ENCODE measurements at places on chromosomes 6 and 20.

GRCh38 chr6:150238336-150238741 is 95.5 kb downstream of the PPP1R14C start:
- no peak for DNase-seq

- no peak for DNase-seq
These were observed 179.8 kb upstream of the NOX3 start for GRCh38 chr6:155635416-155635815.

DNA sequence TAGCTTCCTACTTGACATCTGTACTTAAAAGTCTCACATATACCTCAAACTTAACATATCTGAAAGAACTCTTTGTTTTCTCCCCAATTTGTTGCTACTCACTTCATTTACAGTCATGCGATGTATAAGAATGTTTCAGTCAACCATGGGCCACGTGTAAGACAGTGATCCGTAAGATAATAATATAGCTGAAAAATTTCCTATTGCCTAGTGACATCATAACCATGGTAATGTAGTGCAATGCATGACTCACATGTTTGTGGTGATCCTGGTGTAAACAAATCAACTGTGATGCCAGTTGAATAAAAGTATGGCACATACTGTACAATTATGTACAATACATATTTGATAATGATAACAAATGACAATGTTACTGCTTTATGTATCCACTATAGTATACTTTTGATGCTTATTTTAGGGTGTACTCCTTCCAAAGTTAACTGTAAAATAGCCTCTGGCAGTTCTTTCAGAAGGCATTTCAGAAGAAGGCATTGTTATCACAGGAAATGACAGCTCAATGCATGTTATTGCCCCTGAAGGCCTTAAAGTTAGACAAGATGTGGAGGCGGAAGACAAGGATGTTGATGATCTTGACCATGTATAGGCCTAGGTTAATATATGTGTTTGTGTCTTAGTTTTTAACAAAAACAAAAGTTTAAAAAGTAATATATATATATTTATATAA is 579.0 kb downstream of the EPHA7 start:
- DNase-seq = no peak

GRCh38 chr20:46378412-46379009 is 27.9 kb downstream of the ELMO2 start:
- no peak for DNase-seq

- peak; percentile 3 for DNase-seq
These were observed 131.8 kb upstream of the PROKR2 start for GRCh38 chr20:5448449-5449118.

GRCh38 chr6:514396-514978 is 122.9 kb downstream of the IRF4 start:
- no peak for DNase-seq

DNA sequence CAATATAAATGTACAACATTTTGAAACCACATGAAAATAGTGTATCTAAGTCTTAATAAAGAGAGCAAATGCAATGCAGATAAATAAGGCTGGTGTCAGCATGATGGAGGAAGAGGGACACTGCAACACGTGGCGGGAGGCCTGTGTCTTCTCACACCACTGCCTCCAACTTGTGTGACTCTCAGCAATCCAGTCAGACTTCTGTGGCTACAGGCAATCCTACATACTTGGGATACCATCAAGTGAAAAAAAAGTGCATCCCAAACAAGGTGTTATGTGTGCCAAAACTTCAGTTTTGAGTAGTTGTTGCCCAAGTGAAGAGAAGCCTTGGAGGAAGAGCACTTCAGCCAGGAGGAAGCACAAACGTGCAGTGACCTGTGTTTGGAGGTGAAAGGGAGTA is 68.6 kb downstream of the PKIB start:
- DNase-seq = no peak

DNA sequence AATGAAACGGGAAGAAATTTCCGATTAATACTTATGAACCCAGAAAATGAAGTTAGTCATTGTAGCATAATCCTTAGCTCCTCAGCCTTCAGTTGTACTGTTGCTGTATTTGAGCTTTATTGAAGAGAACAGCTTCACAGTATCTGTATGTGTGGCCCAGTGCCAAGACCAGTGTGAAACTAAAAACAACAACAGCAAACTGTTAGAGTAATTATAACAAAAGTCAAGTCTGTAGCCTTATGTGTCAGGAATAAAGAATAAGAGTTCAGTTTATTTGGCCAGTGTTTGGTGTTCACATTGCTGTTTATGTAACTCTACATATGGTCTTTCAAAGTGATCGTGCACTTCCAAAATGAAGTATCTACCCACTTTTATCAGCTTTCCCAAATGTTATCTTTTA is 70.9 kb downstream of the ARID1B start:
- no peak for DNase-seq

DNA sequence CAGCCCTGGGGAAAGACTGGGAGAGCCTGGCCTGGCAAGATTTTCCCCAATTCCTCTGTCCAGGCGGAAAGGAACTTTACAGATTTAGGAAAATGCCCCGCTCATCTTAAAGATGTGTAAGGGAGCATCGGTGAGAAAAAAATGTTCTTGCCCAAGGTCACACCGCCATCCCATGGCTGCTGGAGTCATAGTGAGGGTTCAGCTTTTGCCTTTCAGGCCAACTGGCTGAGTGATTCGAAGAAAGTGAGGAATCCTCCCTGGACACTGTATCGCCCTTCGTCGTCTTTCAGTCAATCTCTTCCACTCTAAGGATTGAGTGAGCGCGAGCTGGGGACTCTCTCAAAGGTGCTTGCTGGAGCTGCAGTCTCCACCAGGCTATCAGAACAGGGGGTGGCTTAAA is 1.4 kb downstream of the WFDC2 start:
- DNase-seq = no peak

- DNase-seq = no peak
These were observed 44.3 kb downstream of the KIAA1755 start for GRCh38 chr20:38216201-38216600.

GRCh38 chr6:118535176-118535844 is 12.8 kb upstream of the PLN start:
- DNase-seq = no peak

- no peak for DNase-seq
These were observed 241.1 kb downstream of the PREX1 start for GRCh38 chr20:48586730-48587129.

GRCh38 chr20:60838297-60838696 is 413.8 kb upstream of the CDH4 start:
- no peak for DNase-seq

DNA sequence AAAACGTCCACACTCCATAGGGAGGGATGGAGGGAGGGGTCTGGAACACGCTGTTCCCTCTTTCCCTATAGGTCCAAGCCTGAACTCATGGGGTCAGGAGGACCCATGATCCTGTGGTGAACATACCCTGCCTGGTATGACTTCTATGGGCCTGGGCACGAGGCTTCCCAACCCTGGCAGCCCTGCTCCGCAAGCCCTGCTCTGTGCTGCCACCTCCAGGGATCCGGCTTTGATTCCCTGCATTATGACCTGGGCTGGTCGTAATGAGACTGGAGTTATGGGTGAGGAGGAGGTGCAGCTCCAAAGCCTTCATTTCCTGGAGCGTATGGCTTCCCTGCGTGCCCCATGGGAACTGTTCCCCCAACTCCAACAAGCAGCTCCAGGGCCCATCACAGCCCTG is 54.9 kb downstream of the CDH22 start:
- DNase-seq = no peak

- no peak for DNase-seq
These were observed 485.6 kb upstream of the SYNCRIP start for GRCh38 chr6:86128130-86128814.

GRCh38 chr6:166417285-166417691 is 34.5 kb upstream of the MPC1 start:
- no peak for DNase-seq

GRCh38 chr6:132927713-132928112 is 113.3 kb downstream of the RPS12 start:
- DNase-seq = no peak

- DNase-seq = no peak
These were observed 14.9 kb downstream of the CST3 start for GRCh38 chr20:23622839-23623343.

DNA sequence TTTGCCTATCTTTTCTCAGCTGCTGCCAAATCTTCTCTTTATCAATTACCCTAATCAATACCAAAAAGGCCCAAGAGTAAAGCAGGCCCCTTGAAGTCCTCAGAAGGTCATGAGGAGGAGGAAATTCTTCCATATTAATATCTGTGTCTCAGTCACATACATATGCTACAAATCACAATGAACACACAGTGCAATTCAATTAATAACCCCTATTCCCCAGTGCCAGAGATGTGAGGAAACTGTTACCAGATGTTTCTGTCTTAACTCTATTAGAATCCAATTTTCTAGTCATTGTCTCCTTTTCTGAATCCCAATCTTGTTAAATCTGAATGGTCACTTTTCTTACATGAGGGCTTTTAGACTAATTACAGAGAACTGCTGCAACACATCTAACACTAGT is 45.9 kb upstream of the SLC2A12 start:
- no peak for DNase-seq

DNA sequence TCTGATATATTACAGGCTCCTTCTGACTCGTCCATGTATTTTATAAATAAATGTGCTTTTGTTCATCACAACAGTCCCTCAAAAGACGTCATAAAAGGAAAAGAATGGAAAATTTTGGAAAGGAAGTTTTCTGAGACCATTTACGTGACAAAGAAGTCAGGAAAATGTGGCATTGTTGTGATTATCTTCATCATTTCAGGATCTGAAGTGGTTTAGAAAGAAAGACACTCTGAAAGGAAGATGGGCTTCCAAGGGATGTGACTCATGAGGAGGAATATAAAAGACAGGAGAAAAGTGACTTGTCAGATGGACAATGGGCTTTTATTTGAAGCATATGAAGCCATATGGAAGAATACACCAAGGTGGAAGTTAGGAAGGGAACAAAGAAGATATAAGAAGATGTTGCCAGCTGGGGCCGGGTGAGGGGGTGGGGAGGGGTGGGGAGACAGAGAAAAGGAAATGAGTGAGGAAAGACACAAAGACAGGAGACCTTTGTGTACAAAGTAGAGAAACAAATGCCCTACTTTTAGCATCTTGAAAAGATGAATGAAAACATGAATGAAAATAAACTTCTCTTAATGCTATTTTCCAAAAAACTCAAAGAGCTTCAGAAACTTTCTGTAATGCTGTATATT is 190.3 kb upstream of the PREP start:
- DNase-seq = no peak

DNA sequence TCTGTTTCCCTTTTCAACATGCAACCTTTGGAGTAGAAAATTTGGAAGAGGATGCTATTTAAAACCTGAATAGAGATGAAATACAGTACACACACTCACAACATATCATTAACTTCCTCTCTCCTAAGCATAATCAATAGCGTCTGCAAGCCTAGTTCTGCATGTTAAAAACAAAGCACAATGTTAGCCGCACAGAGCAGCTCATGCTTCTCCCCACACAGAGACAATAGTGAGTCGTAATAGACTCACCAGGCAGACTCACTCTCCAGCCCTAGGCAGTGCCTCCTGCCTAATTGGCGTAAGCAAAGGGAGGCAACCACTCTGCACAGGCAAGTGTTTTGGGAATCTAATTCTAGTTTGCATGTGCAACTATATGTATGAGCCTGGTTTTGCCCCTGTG is 45.8 kb upstream of the ARID1B start:
- DNase-seq = no peak

DNA sequence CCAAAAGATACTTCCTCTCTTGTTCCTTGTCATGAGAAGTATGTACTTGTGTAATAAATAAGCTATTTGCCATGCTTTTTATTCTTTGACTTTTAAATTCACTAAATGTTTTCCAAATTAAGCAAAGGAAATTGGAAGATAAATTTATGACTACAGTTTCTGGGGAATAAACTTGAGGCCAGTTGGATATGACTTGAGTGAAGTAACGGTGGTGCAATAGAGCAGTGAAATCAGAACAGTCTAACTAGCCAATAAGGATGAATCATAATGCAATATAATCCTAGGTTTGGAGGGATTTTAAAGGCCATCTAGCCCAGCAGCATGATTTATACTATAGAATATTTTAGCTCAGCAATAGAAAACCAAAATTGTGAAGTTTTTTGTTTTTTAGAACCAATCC is 183.8 kb upstream of the TCF21 start:
- no peak for DNase-seq

DNA sequence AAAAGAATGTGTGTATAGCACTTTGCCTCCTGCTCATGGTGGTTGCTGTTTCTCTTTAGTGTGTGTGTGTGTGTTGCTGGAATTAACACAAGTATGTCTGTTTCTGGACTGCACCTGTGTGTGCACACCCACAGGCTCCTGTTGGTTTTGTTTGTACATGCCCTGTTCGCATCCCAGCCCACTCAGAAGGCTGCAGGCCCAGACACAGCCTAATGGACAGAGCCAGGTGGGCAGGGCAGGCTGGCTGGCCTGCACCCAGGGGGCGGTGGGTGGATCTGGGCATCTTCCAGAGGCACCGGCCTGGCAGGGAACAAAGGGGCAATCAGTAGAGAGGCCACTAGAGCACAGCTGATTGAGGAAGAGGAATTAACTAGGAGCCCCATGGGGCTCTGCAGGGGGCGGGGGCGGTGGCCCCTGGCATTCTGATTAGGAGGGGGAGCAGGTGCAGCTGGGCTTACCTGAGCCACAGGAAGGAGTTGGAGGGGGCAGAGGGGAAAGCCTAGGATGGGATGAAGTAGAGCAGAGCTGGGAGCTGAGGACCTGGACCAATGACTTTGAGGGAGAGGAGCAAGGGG is 21.9 kb downstream of the CD40 start:
- DNase-seq = no peak

DNA sequence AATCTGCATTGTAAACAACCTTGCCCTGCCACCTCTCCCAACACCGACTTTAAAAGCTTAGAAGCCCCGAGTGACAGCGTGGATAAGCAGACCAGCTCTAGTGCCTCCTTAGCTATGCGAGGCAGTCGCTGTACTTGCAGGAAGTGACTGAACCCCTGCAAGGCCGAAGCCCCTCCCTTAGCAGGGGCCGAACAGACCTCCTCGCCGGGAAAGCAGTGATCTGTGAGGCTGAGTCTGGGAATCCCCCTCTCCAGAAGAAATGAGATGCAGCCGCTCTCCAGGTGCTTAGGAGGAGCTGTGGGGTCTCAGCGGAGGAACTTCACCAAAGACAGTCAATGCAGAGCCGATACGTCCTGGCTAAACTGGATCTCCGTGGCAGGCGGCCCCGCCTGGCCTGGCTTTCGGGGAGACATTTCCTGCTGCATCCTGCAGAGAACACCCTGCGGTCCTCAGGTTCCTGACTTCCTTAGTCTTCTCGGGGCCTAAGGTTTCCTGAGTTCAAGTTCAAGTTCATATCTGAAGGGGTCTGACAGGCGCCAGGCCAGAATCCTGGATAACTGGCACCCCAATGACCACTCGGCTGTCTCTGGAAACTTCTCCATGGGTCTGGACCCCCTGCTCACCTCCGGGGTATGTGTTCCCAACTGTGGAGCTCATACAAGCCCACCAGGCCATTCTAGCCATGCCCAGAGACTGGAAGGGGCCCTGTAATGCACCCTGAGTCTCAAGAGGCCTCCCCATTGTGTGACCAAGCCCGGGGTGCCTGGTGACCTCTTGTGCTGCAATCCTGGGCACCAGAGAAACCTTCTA is 20.4 kb upstream of the FRMD1 start:
- DNase-seq = no peak

DNA sequence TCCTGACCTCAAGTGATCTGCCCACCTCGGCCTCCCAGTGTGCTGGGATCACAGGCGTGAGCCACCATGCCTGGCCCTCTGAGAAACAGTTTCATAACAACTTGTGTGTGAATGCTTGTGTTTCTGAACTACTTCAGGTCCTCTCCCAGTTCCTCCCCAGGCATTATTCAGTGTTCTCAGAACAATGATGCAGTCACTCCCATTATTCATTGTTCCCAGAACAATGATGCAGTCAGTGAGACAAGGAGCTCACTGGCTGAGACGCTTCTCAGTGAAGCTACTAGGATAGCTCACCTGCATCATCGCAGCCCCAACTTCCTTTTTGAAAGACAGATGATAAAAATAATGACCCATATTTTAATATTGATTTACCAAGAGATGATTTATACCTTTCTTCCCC is 71.5 kb downstream of the NDUFAF5 start:
- no peak for DNase-seq

Measured in effector CD8-positive, alpha-beta T cell (primary cell).